Fibroblast of villous mesenchyme (primary cell): ENCODE measurements at places on chromosomes 11 and 22. TPM values are rescaled to one million over a fixed set of nuclear protein-coding genes. Genes with fewer than 3 reads are reported as not detected.
A peak's percentile ranks its signal among the peaks of the same experiment; 100 is the strongest.

GRCh38 chr11:118689503-118689851, 10.0 kb upstream of the TREH start:
- DNase-seq = no peak

The OR52A5 gene
- total RNA-seq = not detected in 2 replicates

The TSSK2 gene
- under 0.01 TPM in 1 of 2 replicates, not detected in the other for total RNA-seq

GRCh38 chr11:8017894-8018483, 30.9 kb downstream of the EIF3F start:
- no peak for DNase-seq

The C11orf65 gene
- total RNA-seq = 0.64 and 0.86 TPM in 2 replicates

The NNMT gene
- total RNA-seq = 505 and 713 TPM in 2 replicates

GRCh38 chr22:44071781-44072326, 47.8 kb downstream of the PARVB start:
- DNase-seq = no peak

The OR4C3 gene
- not detected in 2 replicates for total RNA-seq

GRCh38 chr11:72534371-72535193, 100.3 kb upstream of the CLPB start:
- DNase-seq = peak; percentile 57

- DNase-seq = peak; percentile 48
These were observed 57.5 kb downstream of the MYEOV start for GRCh38 chr11:69351460-69351859.

- DNase-seq = no peak
These were observed 700.6 kb downstream of the METTL15 start for GRCh38 chr11:28808771-28809170.

DNA sequence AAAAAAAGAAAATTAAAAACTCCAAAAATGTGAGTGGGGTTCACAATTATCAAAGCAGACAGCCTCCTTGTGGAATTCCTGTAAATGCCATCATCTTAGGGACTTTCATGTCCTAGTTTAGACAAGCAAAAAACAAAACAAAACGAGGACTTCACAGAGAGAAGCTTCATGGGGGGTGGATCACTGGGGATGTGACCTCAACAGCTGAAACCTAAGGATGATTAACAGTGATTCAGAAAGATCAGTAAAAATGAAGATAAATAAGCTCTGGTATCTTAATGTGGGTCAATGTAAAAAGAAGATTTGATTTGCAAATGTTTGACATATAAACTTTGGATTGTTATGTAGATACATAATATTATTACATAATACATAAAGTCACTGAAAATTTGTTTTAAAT, 8.1 kb upstream of the OR10W1 start:
- no peak for DNase-seq

DNA sequence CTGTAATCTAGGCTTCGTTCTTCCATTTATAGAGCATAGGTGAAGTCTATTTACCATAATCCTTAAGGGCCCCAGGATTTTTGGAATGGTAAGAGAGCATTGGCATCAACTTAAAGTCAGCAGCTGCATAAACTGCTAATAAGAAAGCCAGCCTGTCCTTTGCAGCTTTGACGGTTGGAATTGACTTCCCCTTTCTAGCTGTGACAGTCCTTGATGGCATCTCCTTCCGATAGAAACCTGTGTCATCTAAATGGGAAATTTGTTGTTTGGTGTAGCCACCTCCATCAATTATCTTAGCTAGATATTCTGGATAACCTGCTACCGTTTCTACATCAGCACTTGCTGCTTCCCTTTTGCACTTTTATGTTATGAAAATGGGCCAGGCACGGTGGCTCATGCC, 58.0 kb upstream of the GLYATL1B start:
- DNase-seq = no peak

GRCh38 chr11:63244862-63245261, 1.5 kb upstream of the SLC22A25 start:
- no peak for DNase-seq

The SORL1 gene
- under 0.01 and 0.43 TPM in 2 replicates for total RNA-seq

The MPEG1 gene
- total RNA-seq = not detected in 2 replicates

DNA sequence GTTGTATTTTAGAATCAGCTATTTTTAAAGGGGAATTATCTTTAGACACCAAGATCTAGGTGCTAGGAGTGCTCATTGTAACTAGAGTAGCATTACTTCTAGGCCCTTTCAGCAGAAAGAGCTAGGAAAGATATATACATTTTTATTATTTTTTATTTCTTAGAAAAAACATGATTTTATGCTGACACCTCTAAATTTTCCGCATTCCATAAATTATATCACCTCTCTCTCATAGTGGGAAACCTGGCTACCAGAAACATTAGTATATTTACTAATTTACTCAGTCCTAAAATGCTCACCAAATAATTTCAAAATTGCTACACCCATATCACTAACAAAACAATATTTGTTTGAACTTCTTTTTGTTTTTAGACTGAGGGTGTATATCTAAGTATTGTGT, 32.1 kb upstream of the SLC36A4 start:
- DNase-seq = no peak
